Testis (tissue), 5 donors: ENCODE measurements at places on chromosomes 6 and 20. TPM values are rescaled to one million over a fixed set of nuclear protein-coding genes. Genes with fewer than 3 reads are reported as not detected.

- no peak overlapping the region for H3K4me3 ChIP-seq
- H3K27me3 ChIP-seq, result no peaks in the 10 kb centered on the region
- peaks cover 6% of the 10 kb centered on the region for H3K4me1 ChIP-seq
- H3K36me3 ChIP-seq, result no peaks in the 10 kb centered on the region
Observed at GRCh38 chr6:34318499-34319470, 70.0 kb upstream of the SMIM29 start.

- no peaks in the 10 kb centered on the region for H3K27me3 ChIP-seq
- no peak for DNase-seq
- H3K27ac ChIP-seq, result no peak overlapping the region
- peak overlapping the region; percentile 48 for H3K4me3 ChIP-seq
- H3K36me3 ChIP-seq, result no peaks in the 10 kb centered on the region
Observed at GRCh38 chr20:53658973-53659372, 65.3 kb upstream of the ZNF217 start.

- no peaks in the 10 kb centered on the region for H3K36me3 ChIP-seq
- H3K4me3 ChIP-seq, result no peak overlapping the region
- H3K4me1 ChIP-seq, result peaks cover 6% of the 10 kb centered on the region
- DNase-seq, result no peak
- H3K27ac ChIP-seq, result no peak overlapping the region
Observed at GRCh38 chr20:57465486-57465885, 59.5 kb downstream of the CTCFL start.

DNA sequence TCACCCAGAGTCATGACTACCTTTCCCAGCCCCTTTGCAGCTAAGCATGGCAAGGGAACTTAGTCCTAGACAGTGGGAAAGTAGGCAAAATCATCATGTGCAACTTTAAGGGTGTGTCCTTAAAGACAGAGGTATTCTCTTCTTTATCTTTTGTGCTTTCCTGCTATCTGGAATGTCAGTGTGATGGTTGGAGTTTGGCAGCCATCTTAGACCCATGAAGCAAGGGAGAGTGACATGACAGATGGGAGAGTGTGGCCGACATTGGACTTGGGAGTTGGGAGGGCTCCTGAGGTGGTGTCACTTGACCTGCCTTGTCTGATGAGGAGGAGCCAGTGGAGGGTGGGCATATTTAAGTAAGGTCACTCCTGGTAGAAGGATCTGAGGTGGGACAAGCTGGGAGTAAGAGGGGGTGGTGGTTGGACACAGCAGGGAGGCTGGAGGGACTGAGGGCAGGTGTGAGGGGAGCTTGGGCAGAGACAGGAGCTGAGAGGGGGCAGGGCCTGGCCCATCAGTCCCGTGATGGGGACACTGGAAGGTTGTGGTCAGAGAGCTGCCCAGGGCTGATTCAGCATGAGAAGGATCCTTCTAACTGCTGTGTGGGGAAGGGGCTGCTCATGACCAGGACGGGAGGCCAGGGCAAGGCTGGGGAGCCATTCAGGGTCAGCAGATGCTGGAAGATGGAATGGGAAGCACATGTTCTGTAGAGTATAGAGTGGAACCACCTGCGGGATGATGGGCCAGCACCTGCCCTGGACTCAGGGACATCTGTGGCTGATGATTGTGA is 29.5 kb upstream of the SULF2 start:
- no peak for DNase-seq
- no peaks in the 10 kb centered on the region for H3K36me3 ChIP-seq
- H3K4me3 ChIP-seq, result no peak overlapping the region
- no peaks in the 10 kb centered on the region for H3K27me3 ChIP-seq
- no peak overlapping the region for H3K27ac ChIP-seq

- no peaks in the 10 kb centered on the region for H3K27me3 ChIP-seq
- no peak for DNase-seq
- H3K36me3 ChIP-seq, result no peaks in the 10 kb centered on the region
- H3K27ac ChIP-seq, result no peak overlapping the region
- no peak overlapping the region for H3K4me3 ChIP-seq
Observed at GRCh38 chr20:63097336-63097831, 90.6 kb upstream of the BHLHE23 start.

DNA sequence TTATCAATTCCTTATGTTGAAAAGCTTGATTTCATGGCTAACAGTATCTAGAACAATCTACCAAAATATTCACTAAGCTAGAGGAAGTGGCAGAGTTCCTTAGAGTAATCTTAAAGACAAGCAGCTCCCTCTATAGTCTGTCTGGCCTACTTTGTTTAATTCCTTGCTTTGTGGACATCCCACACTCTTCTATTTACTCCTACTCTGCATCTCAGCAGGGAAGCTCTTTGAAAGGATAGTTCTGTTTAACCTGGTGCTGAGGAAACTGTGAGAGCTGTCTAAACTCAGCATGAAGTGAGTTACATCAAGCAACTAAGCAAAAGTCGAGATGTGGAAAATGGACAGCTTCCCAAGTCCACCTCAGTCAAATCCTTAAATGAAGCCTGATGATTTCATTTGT is 4.3 kb downstream of the REV3L start:
- no peaks in the 10 kb centered on the region for H3K36me3 ChIP-seq
- H3K4me3 ChIP-seq, result no peak overlapping the region
- H3K27me3 ChIP-seq, result no peaks in the 10 kb centered on the region
- H3K27ac ChIP-seq, result no peak overlapping the region
- DNase-seq, result no peak
- H3K4me1 ChIP-seq, result peaks cover 17% of the 10 kb centered on the region

Gene SYNDIG1
- total RNA-seq, result 2.8 TPM

Gene MOCS3
- total RNA-seq, result 9.3 TPM

Gene TINAG
- not detected for total RNA-seq

Gene ARMC12
- total RNA-seq, result 104 TPM

Gene ARMH2
- total RNA-seq, result 3.4 TPM

Gene NTSR1
- 0.81 TPM for total RNA-seq

Gene EEF1A1
- total RNA-seq, result 2,869 TPM
